ENCODE measurements at places on chromosomes 16 and 17.

- no peak for DNase-seq
These were observed 122.2 kb downstream of the IRX5 start for GRCh38 chr16:55052741-55053415.

GRCh38 chr17:562174-562573 is 152.5 kb downstream of the VPS53 start:
- DNase-seq: no peak

DNA sequence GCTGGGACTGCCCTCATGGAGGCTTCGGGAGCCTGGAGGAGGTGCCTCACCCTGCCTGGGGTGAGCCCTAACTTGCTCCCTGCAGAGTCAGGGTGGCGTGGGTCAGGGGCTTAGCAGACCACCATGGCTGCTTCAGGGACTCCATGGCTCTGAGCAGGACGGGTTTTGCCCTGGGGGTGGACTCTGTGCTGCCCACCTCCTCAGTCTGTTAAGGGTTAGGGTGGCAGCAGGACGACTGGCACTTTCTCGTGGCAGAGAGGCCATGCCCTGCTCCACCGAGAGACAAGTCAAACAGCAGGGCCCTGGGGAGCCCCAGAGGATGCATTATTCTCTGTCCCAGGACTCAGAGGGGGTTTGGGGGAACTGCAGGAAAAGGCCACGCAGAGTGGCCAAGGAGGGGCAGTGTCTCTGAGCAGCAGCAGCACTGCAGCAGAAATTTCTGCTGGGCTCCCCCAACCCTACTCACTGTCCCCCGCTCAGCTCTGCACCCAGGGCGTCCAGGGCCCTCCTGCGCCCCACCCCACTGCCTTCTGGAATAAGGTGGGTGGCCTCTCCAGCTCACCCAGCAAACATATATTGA is 1.8 kb upstream of the PRSS22 start:
- DNase-seq: no peak

GRCh38 chr16:68005786-68006286 is 6.6 kb upstream of the DPEP2 start:
- no peak for DNase-seq

- DNase-seq: no peak
These were observed 16.1 kb downstream of the SOCS1 start for GRCh38 chr16:11239644-11240632.

- no peak for DNase-seq
These were observed 687.2 kb downstream of the WWOX start for GRCh38 chr16:78786635-78787034.

DNA sequence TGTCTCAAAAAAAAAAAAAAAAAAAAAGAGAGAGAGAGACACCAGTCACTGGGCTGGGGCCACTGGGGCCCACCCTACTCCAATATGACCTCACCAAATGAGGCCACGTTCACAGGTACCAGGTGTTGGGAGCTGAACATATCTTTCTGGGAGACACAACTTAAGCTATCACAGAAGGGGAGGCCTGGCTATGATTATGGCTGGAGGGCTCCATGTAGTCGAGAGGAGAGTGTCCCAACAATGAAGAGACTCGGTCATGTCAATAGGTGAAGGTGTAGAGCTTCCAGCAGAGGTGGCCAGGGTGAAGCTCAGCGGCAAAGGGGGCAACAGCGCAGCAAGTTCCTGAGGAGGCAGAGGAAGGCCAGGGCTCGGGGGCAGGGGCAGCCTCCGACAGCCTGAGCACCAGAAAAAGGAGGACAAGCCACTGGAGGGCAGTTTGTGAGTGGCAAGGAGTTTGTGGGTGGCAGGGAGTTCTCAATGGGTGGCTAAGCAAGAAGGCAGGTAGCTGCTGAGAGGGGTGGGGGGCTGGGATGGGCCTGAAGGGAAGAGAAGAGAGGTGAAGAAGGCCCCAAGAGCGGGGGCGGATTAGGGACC is 28.0 kb downstream of the ABCC3 start:
- DNase-seq: no peak

DNA sequence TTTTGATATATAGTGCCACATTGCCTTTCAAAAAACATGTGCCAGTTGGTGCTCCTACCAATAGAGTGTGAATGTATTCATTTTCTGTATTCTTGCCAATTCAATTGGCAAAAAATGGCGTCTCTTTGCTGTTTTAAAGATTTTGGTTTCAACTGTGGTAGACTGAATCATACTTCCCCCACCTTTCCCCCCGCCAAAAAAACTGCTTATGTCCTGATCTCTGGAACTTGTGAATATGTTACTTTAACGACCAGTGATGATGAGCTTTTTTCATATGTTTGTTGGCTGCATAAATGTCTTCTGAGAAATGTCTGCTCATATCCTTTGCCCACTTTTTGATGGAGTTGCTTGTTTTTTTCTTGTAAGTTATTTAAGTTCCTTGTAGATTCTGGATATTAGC is 325.1 kb upstream of the KCNJ16 start:
- no peak for DNase-seq

- DNase-seq: no peak
These were observed 12.1 kb downstream of the USP6 start for GRCh38 chr17:5127910-5128309.

DNA sequence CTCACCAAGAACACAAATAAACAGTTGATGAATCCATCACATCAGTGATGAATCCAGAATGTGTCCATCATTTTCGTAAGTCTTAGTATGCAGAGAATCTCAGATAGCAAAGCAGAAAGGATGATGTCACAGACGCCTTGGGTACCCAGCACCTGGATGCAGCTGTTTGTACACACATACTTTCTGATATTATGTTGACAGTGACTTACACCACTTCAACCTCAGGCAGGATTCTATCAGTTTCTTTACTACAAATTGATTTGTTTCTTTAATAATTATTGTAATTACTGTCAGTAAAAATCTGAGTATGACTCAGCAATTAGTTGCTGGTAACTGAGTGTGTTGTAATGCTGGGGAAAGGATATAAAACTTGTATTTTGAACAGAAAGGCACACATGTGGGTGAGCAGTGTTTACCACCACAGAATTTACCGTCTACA is 159.8 kb downstream of the RPTOR start:
- DNase-seq: peak; percentile 20

DNA sequence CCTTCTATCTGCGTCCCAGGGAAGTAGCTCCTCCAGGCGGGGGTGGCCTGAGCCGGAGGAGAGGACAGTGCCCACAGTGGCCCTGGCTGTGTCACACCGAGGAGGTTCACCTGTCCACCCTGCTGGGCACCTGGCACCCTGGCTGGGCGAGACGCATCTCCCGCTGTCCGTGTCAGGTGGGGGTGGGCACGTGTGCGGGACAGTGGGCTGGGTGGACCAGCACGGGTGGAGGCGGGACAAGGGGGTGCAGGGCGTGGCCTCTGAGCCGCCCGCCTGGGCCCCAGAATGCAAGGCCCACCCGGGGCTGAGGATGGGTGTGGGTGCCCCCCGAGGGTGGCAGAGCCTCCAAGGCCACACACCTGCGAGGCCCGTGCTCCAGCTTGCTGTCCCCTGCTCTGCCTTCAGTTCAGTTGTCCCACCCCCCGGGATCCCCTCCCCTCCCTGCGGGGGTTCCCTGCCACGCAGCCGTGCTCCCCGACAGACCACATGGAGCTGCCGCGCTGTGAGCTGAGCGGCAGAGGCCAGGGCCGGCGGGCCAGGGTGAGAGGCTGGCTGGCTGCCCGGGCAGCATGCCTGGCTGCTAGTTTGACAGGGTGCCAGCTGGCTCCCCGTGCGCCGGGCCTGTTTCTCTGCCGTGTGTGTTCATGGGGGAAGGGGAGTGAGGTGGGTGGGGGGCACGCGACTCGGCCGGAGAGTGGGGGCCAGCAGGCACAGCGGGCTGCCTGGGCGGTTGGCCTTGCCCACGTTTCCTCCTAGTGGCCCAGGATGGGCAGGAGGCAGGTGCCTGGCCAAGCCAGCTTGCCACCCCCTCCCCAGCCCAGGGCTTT is 33.9 kb downstream of the BAHCC1 start:
- peak; percentile 43 for DNase-seq

- DNase-seq: no peak
These were observed 472.1 kb upstream of the C16orf82 start for GRCh38 chr16:26594666-26595065.

DNA sequence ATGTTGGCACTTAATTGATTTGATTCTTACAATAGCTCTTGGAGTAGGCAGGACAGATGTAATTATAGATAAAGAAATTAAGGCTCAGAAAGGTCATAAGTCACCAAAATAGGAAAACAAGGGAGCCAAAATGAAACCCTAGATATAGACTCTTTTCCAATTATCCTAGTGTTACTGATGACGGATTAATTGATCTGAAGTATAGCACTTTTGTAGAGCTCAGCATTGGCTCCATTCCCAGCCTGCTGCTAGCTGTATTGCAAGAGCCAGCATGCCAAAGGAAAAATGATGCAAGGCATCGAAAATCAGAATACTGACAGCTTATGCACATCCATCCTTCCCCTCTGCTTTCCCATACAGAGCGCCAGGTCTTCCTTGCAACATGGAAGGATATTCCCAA is 21.6 kb upstream of the RASL10B start:
- no peak for DNase-seq

GRCh38 chr16:70444249-70445063 is 5.6 kb upstream of the ST3GAL2 start:
- no peak for DNase-seq

DNA sequence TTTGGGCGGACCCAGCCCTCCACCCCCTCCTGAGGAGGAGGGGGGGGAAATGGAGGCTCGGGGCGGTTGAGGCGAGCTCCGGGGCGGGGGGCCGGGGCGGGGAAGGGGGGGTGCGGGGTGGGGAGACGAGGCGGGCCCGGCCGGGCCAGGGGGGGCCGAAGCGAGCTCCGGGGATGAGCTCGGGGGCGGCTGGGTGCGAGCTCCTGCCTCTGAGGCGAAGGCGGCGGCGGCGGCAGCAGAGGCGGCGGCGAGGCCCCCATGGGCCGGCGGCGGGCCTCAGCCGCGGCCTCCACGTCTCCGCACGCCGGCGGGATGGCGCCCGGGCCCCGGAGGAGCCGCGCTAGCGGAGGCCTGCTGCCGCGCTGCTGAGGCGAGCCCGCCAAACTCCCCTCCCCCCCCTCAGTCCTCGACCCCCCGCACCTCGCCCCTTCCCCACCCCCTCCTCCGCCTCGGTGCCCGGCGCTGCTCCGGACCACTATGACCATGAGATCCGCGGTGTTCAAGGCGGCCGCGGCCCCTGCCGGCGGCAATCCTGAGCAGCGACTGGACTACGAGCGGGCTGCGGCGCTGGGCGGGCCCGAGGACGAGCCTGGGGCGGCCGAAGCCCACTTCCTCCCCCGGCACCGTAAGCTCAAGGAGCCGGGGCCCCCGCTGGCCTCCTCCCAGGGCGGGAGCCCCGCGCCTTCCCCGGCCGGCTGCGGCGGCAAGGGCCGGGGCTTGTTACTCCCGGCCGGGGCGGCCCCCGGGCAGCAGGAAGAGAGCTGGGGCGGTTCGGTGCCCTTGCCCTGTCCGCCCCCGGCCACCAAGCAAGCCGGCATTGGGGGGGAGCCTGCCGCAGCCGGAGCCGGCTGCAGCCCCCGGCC is 596 bp downstream of the MSL1 start:
- peak; percentile 41 for DNase-seq

Measured in HFFc6 (cell line).